Tibial nerve (tissue), 4 donors: ENCODE measurements at places on chromosomes 5 and 9.

GRCh38 chr5:33801292-33801691, 90.5 kb downstream of the ADAMTS12 start:
- no peak for DNase-seq
- H3K36me3 ChIP-seq, result no peaks in the 10 kb centered on the region
- no peak overlapping the region for H3K27ac ChIP-seq
- H3K4me3 ChIP-seq, result no peak overlapping the region

DNA sequence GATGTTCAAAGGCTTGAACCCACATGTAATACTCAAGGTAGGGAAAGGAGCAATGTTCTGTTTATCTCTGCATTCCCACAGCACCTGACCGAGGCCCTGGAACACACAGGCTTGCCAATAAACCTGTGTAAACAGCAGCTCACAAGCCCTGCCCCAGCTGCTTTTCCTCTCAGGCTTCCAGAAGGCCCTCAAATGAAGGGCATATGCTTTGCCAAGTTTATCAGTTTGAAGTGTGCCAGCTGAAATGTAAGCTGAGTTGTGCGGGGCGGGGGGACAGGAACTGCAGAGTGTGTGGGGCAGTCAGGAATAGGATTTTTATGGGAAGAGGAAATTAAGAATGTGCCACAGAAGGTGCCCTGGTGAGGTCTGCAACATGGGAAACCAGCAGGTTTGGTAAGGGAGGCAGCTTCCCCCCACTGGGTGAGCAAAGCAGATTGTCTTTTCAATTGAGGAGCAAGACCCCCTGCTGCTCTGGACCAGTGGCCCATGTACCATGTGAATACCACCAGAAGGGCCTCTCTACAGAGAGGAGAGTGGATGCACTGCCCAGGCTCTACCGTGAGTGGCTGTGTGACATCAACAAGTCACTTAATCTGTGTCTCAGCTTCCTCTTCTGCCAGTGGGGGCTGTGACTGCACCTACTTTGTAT, 194.8 kb downstream of the SPOCK1 start:
- no peaks in the 10 kb centered on the region for H3K36me3 ChIP-seq
- no peak for DNase-seq
- H3K27ac ChIP-seq, result no peak overlapping the region
- H3K4me1 ChIP-seq, result no peaks in the 10 kb centered on the region
- H3K27me3 ChIP-seq, result no peaks in the 10 kb centered on the region
- no peak overlapping the region for H3K4me3 ChIP-seq

GRCh38 chr9:135814421-135815095, 92.8 kb downstream of the CAMSAP1 start:
- H3K4me3 ChIP-seq, result no peak overlapping the region
- no peaks in the 10 kb centered on the region for H3K4me1 ChIP-seq
- no peak for DNase-seq
- H3K27ac ChIP-seq, result no peak overlapping the region
- no peaks in the 10 kb centered on the region for H3K27me3 ChIP-seq
- H3K36me3 ChIP-seq, result peaks cover 48% of the 10 kb centered on the region

DNA sequence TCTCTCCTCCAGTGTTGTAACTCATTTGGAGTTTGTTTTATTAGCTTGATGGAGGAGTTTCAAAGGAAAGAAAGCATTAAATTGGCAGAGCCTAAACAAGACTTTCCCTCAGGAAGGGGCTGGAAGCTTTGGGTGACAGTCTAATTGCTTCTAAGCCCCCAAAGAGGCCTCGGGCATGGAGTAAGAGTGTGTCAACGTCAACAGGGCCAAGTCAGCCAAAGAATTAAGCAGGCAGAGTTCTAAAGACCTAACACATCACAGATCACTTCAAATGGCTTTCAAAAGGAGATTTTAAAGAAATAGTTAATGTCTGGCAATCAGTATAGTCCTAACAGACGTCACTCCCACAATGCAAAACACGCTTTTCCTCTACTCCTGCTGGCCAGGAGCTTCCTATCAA, 234.5 kb downstream of the EFNA5 start:
- H3K27ac ChIP-seq, result no peak overlapping the region
- H3K27me3 ChIP-seq, result no peaks in the 10 kb centered on the region
- DNase-seq, result no peak
- H3K4me3 ChIP-seq, result no peak overlapping the region

DNA sequence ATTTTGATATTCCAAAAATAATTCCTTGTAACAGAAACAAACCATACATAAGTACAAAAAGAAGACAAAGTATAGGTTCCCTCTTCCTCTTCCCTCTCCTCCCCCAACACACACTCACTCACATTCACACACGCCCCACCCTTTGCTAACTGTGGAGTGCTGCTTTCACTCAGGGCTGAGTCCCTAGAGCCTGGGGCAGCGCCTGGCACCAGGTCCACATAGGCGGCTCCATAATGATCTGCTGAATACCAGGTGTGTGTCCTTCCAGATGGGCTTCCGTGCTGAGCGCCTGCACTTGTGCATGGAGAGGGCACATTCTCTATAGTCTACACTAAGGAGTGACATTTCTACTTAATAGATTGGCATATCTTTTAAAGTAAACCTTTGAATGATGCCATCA, 3.7 kb downstream of the SEMA4D start:
- no peak for DNase-seq
- no peaks in the 10 kb centered on the region for H3K36me3 ChIP-seq
- H3K27ac ChIP-seq, result peak overlapping the region; percentile 91
- no peaks in the 10 kb centered on the region for H3K27me3 ChIP-seq

DNA sequence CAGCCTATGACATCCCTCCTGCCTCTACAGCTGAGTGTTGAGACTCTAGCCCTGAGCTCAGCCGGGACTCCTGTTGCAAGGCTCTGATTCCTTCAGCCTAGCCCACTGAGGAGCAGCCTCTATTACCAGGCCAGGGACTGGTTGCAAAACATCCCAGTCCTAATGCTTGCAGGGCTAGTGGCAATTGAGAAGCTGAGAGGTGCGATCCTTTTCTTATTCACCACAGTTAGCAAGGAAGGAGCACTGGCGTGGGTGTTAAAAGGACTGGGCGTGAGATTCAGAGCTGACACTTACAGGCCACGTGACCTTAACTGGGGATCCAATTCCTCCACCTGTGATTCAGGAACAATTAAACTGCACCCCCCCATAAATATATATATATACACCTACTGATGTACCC, 58.8 kb downstream of the GARNL3 start:
- H3K4me3 ChIP-seq, result no peak overlapping the region
- no peaks in the 10 kb centered on the region for H3K27me3 ChIP-seq
- no peaks in the 10 kb centered on the region for H3K4me1 ChIP-seq
- H3K36me3 ChIP-seq, result no peaks in the 10 kb centered on the region

GRCh38 chr5:150653145-150653761, 7.8 kb upstream of the MYOZ3 start:
- peak overlapping the region; percentile 79 for H3K27ac ChIP-seq
- peaks cover 31% of the 10 kb centered on the region for H3K36me3 ChIP-seq
- no peaks in the 10 kb centered on the region for H3K27me3 ChIP-seq
- DNase-seq, result no peak

DNA sequence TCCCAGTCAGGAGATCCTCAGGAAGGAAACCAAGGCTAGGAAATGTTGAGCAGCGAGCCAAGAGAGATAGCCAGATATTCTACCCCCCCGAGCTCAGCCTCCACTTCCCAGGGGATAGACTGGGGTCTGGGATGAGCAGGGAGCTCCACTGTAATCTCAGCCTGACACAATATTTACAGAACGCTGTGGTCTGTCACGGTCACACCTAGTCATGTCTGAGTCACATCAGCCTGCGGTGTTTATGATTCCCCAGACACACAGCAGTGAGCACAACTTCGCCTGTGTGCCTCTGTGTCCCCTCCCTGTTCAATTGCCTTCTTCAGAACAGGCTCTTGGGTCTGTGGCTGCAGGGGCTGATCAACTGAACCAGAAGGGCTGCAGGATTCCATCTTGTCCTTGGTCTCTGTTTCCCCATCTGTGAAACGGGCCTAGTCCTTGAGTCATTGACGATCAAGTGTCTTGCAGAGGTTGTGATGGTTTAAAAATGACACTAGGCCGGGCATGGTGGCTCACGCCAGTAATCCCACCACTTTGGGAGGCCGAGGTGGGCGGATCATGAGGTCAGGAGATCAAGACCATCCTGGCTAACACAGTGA, 8.6 kb upstream of the PRRX2 start:
- H3K4me3 ChIP-seq, result no peak overlapping the region
- no peak for DNase-seq
- no peaks in the 10 kb centered on the region for H3K27me3 ChIP-seq
- H3K36me3 ChIP-seq, result no peaks in the 10 kb centered on the region
- H3K27ac ChIP-seq, result no peak overlapping the region
- peaks cover 15% of the 10 kb centered on the region for H3K4me1 ChIP-seq

DNA sequence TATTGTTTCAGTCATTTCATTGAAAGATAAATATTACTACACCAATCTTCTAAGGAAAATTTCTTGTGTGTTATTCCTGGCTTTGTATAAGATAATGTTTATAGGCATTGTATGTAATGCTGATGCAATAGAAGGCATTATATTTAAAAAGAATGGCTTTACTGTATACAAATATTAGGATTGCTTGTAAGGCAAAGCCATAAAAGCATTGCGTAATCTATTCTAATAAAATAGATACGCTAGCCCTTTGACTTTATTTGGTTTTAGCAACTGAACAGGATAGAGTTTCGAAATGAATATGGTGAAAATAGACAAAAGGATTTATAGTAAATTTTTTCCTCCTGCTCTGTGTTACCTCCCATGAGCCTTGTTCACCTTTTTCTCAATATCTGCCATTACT, 5.5 kb upstream of the LYSMD3 start:
- H3K4me1 ChIP-seq, result peaks cover 12% of the 10 kb centered on the region
- H3K27me3 ChIP-seq, result no peaks in the 10 kb centered on the region
- no peak for DNase-seq
- H3K36me3 ChIP-seq, result no peaks in the 10 kb centered on the region
- no peak overlapping the region for H3K4me3 ChIP-seq

GRCh38 chr9:79581794-79582193, 10.0 kb downstream of the TLE4 start:
- peaks cover 54% of the 10 kb centered on the region for H3K4me1 ChIP-seq
- H3K27me3 ChIP-seq, result no peaks in the 10 kb centered on the region
- no peak for DNase-seq

- peaks cover 78% of the 10 kb centered on the region for H3K4me1 ChIP-seq
- DNase-seq, result no peak
- H3K36me3 ChIP-seq, result peaks cover 10% of the 10 kb centered on the region
- no peak overlapping the region for H3K27ac ChIP-seq
- H3K27me3 ChIP-seq, result no peaks in the 10 kb centered on the region
Observed at GRCh38 chr9:136059321-136059791, 35.7 kb downstream of the NACC2 start.
